Right renal cortex interstitium (tissue), 3 donors: ENCODE measurements at places on chromosomes 13 and 19. TPM values are rescaled to one million over a fixed set of nuclear protein-coding genes. Genes with fewer than 3 reads are reported as not detected.

ZIM2 gene
- 0.76 TPM for polyA plus RNA-seq

POU4F1 gene
- 0.03 TPM for polyA plus RNA-seq

COX7A1 gene
- 28.2 TPM for polyA plus RNA-seq

FSD1 gene
- polyA plus RNA-seq: 4.3 TPM

CPT1C gene
- 9.0 TPM for polyA plus RNA-seq

EFNA2 gene
- polyA plus RNA-seq: 1.3 TPM

GSX1 gene
- polyA plus RNA-seq: not detected

DNA sequence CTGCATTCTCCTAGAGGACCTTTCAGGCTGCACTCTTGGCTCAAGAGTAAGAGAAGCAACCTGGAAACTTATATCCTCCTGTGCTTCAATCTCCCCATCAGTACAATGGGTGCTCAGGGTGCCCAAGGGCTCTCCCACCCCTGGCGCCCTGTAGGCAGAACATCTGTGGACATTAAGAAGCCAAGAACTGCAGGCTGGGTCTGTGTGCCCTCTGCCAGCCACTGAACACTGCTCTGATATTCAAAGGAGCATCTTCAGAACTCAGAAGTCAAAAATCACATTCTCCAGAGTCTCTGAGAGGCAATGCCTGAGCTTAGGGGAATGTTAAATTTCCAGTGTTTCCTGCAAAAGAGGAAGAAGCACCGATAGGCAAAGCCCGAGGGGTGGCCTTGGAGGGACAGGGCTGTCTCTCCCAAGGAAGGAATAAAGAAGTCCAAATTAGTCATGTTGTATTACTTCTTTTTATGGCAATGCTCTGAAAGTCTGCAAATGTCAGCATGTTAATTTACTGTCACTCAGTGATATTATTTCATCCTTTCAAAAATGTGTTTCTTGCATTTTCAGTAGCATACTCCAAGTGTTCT lies 88.1 kb downstream of the TSHZ3 start:
- no peak for DNase-seq

DNA sequence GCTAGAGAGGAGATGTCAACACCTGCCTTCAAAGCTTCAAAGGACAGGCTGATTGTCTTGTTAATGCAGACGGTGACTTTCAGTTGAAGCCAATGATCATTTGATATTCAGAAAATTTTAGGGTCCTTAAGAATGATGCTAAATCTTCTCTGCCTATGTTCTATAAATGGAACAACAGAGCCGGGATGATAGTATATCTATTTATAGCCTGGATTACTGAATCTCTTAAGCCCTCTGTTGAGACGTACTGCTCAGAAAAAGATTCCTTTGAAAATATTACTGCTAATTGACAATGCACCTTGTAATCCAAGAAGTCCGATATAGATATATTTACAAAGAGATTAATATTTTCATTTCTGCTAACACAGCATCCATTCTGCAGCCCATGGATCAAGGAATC lies 35.8 kb upstream of the LMO7 start:
- DNase-seq: no peak

DNA sequence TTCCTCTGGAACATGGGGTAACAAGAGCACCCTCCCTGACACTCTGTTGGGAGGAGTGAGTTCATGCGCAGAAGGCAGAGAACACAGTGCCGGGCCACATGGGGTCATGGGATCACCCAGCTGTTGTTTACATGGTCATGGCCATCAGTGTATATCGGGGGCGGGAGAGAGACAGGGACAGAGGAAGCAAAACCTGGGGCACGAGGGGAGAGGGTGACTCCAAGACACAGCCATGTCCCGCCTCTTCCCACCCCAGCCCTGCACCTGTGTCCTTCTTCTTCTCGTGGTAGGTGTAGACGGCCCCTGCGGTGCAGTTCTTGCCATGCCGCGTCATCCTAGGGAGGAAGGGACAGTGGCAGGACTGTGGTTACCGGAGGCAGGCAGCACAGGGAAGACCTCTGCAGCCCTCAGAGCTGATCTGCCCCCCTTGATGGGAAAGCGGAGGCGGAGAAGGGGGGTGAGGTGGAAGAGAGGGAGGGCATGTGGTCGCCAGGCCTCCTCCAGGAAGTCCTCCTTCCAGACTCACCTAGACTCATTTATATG lies 19.9 kb downstream of the NOSIP start:
- DNase-seq: no peak

DNA sequence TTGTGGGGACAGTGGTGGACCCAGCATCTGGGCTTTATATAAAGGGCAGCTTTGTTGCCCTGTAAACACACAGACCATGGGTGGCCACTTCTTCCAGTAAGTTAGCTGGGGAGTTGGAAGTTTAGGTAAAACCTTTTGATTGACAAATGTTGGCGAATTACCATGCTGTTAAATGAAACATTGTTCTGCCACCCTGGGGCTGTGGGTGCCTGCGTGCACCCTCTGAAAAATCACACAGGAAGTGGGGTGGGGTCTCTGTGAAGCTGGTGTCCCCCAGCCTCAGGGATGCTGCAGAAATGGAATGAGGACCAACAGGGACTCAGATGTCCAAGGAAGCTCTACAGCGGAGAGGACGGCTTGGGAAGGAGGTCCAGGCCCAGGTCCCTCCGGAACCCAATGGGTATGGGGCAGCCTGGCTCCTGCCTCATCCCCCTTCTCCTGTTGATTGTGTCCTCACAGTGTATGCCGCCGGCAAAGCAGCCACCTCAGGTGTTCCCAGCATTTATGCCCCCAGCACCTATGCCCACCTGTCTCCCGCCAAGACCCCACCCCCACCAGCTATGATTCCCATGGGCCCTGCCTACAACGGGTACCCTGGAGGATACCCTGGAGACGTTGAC lies 2.8 kb upstream of the USF2 start:
- DNase-seq: no peak

- DNase-seq: no peak
Observed at GRCh38 chr19:36547001-36547732, 19.1 kb upstream of the ZNF260 start.

GRCh38 chr13:47168066-47168465 lies 271.2 kb upstream of the HTR2A start:
- no peak for DNase-seq

GRCh38 chr19:16867211-16867610 lies 21.6 kb upstream of the F2RL3 start:
- DNase-seq: no peak

GRCh38 chr19:54532528-54532927 lies 29.9 kb downstream of the LAIR2 start:
- no peak for DNase-seq

GRCh38 chr19:42113641-42114348 lies 18.5 kb downstream of the POU2F2 start:
- no peak for DNase-seq

DNA sequence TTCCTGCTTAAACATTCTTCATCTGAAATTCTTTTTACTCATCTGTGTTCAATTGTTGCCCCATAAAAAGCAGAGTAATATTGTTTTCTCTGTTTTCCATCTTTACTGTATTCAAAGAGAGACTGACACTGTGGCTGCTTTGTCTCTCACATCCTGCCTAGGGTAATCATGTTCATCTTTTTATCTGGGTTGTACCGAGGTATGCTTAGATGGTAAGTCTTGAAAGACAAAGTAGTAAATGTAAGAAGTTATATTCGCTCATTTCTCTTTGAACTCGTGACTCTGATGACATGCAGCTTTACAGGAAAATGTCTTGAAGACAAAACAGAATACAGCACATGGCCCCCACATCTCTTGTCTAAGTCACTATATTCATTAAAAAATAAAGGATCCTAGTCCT lies 20.0 kb upstream of the CYSLTR2 start:
- no peak for DNase-seq

- DNase-seq: peak; percentile 12
Observed at GRCh38 chr19:14786421-14786851, 8.1 kb upstream of the ADGRE2 start.

- no peak for DNase-seq
Observed at GRCh38 chr19:23351806-23352205, 43.5 kb downstream of the ZNF91 start.

DNA sequence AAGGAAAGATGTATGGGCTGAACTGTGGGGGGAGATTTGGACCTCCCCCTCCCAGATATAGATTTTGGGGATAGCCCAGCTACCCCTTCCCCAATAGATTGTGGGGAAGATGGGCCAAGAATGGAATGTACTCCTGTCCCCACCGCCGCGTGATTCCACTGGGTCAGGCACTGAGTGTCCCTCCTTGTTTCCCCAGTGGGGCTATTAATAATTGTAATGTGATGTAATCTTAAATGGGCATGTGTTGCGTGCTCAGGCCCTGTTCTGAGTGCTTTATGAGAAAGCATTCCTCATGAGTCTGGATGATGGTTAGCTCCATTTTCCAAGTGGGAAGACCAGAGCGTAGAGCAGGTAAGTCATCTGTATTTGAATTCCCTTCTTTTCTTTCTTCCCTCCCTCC lies 1.4 kb downstream of the PSMD8 start:
- DNase-seq: no peak

- no peak for DNase-seq
Observed at GRCh38 chr13:26323127-26323526, 69.2 kb downstream of the CDK8 start.

GRCh38 chr13:29483211-29483610 lies 112.3 kb downstream of the SLC7A1 start:
- no peak for DNase-seq

GRCh38 chr13:73837147-73837546 lies 297.1 kb downstream of the KLF12 start:
- DNase-seq: no peak

DNA sequence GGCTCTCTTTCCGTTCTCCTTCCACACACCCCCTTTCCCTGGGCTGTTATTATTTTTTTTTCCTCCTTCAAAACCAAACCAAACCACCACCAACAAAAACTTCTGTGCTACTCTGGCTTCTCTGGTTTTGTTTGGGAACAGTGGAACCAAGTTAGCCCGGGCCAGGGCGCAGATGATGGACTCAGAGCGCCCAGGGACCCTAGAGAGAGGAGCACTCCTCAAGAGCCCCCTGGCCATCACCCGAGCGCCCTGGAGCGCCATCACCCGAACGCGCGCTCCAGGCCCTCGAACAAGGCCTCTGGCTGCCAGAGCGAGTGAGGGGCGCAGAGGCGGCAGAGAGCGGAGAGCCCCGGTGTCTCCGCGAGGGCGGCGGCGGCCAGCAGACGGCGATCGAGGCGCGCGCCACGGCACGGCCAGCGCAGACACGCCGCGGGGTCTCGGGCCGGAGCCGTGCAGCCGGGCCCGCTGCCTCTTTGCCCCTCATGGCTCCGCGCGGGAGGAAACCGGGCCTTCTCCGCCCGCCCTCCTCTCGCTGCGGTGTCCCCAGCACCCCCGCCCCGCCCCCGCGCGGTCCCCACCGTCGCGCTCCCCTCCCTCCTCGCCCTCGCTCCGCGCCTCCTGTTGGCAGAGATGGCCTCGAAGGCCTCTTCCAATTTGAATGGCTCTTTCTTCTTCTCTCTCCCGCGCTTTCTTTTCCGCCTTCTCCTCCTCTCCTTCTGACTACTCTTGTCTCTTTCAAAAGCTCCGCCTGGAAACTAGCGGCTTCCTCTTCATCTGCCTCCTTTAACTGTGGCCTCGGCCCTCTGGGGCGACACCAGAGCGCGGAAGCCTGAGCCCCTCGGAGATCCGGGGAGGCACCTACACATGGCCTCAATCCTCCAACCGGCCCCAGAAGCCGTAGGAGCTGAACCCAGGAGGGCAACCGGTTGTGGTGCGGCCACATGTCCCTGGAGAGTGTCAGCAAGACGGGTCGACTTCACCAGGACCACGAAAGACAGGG lies 4.1 kb upstream of the SOX1 start:
- DNase-seq: no peak
